ENCODE measurements at places on chromosomes 3 and 15.

DNA sequence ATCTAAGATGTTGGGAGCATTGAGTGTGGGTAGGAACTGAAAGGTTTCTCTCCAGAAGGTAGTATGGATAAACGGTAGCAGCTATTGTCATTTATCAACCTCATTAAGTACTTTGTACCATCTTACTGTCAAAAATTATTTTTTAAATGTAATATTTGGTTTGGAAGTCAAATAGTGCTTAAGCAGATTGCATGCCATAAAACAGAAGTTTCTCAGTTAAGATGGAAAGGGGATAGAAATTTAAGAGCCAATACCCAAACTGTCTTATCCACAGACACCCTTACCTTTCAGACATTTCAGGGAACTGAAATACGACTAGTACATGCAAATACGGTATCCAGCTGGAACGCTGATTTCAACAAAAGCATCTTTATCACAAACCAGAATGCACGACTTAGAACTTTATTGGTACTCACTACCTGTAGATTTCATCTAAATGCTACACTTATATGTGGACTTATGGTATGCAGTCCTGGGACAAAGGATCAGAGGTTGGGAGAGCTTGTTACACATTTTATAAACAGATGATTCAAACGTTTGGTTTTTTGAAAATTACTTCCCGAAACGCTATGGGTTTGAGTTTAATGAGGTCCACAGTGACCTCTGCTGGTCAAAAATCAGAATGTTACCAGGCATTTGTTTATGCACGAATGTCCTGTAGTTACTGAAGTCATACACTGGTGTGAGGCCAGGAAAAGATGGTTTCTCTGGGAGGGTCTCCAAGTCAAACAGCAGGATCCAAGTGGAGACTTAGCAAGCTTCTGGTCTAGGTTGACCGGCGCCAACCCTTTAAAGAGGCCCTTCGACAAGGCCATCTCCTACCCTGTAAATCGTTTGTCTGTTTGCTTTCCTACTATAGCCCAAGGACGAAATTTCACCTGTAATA lies 45.7 kb upstream of the DUT start:
- DNase-seq, result peak; percentile 92

DNA sequence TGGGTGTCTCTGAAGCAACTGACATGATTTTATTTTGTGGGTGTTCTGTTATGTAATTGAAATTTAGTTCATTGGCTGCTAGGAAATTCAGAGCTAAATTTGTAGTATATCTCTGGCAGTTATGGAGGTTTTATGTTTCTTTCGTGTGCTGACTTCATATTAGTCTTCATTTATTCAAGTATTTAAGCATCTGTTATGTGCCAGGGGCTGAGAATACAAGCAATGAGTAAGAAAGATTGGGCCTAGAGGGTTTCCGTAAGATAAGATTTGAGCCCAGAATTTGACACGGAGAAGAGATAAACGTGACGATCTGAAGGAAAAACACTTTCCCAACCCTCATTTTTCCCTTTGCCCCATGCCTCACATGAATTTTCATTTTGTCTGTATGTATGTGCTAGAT lies 75.2 kb upstream of the ACKR4 start:
- DNase-seq, result no peak

- no peak for DNase-seq
Observed at GRCh38 chr15:89217686-89218376, 3.5 kb downstream of the RLBP1 start.

DNA sequence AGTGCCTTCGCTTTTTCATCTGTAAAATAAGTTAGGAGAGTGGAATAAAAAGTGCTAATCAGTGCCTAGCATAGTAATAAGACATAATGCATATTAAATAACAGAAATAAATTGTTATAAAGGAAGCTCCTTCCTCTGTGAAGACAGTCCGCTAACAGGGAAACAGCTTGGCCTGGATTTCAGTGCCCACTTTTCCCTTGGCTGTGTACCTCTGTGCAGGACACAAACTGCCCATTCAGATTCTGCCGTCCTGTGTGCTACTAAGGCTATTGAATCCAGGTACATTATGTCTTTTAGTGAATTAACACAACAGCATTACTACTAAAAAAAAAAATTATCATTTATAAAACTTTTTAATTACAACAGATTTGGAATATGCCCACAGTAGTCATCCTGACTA lies 90.7 kb downstream of the TBL1XR1 start:
- no peak for DNase-seq

DNA sequence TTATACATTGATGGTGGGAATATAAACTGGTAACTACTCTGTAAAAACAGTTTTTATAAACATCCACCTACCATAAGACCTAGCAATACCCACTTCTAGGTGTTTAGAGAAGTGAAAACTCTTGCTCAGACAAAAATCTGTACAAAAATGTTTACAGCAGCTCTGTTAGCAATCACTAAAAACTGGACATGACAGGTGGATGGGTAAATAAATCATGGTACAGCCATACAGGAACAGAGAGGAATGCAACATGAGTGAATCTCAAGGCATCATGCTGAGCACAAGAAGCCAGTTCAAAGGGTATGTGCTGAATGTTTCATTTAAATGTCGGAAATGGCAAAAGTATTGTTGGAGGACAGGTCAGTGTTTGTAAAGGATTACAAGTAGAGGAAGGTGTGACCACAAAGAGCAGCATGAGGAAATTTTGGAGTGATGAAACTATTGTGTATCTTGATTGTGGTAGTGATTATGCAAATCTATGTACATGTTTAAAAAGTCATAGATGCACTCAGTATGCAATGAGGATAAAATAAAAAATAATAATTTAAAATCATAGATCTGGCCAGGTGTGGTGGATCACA lies 2.8 kb upstream of the RNU5A-1 start:
- DNase-seq, result no peak

DNA sequence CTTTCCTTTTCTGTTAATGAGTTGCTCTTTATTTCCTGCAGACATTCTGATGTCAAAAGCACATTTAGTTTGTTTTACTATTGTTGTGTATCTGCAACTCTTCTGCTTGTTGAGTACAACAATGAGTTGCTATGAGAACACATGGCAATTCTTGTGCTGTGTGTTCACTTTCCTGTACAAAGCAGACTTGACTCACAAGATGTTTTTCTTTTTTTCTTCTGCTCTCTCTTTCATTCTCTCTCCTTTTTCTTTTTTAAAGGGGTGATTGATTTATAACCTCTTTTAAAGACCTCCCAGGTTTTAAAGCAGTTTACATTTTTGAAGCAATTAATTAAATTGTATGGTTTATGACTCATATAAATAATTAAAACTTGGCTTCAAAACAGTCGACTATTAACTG lies 31.6 kb upstream of the ABHD10 start:
- DNase-seq, result peak; percentile 75

- DNase-seq, result peak; percentile 40
Observed at GRCh38 chr15:95558916-95559315, 771.6 kb upstream of the NR2F2 start.

DNA sequence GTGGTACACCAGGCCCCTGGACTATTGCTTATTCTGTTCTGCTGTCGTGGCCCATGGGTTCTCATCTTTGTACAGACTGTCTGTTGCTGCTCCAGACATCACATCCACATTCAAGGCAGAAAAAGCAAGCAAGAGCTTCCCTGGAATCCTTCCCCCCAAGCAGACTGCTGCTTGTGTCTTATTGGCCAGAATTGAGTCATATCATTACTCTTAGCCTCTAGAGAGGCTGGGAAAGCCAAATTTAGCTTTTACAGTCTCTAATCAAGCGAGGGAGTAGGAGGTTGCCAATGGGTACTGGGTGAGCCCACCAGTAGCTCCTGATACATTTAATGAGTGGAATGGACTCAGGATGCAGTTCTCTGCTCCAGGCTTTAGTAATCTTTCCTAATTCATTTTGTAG lies 39.4 kb downstream of the RAB6B start:
- peak; percentile 27 for DNase-seq

DNA sequence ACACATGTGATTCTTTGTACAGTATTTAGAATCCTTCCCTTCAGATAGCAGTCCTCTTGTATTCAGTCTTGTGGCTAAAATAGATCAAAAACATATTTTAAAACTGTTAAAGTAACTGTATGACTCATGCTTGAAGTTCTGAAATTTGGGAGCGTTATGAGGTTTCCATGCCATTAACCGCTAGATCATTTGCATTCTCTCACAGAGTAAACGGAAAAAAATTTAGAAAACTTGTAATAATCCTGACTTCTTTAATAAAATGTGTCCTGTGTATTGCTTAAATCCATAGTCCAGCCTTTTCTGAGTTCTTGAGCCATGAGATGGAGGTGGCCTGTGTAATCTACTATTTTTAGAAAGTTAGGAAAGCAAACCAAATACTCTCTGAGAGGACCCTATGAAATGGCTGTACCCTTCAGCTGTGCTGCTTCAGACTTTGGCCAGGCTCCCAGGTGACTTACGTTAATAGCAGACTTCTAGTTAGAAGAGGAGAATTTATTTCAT lies 33.8 kb downstream of the MBNL1 start:
- peak; percentile 90 for DNase-seq

DNA sequence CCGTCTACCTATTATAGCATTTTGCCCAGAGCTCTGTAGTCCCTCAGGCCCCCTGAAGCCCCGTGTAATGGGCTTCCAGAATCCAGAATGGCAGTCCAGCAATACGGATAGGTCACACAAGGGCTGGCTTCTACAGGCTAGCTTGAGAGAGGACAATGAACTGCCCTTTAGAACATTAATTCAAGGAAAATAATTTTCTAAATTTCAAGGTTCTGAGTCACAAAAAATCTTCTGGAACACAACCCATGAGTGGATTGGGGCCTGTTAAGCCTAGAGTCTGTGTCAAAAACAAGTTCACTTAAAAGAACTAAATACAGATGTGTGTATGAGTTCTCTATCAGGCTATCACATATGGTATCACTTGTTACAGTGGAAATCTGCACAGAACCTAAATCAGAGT lies 28.8 kb downstream of the DCP1A start:
- peak; percentile 69 for DNase-seq

- peak; percentile 47 for DNase-seq
Observed at GRCh38 chr3:124118397-124118796, 126.5 kb upstream of the ROPN1 start.

GRCh38 chr3:8657804-8658305 lies 13.3 kb upstream of the SSUH2 start:
- DNase-seq, result no peak

DNA sequence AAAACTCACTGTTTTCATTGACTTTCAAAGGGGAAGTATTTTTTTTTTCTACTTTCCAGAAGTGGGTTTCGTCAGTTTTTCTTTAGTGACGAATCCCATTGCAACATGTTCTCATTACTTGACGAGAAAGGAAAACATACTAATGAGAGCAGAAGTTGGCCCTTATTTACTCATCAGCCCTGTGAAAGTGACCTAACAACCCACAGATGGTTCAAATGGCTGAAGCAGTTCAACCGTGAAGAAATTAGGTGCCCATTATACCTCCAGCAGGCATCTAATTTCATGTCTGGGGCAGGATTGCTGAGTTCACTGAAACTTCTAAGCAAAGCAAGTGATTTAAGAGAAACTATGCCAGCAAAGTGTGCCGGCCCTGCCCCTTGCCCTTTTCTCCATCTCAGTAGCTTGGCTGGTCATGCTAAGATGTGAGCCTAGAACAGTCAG lies 9.0 kb downstream of the AQP9 start:
- DNase-seq, result no peak

- no peak for DNase-seq
Observed at GRCh38 chr15:63611177-63611576, 14.0 kb downstream of the FBXL22 start.

DNA sequence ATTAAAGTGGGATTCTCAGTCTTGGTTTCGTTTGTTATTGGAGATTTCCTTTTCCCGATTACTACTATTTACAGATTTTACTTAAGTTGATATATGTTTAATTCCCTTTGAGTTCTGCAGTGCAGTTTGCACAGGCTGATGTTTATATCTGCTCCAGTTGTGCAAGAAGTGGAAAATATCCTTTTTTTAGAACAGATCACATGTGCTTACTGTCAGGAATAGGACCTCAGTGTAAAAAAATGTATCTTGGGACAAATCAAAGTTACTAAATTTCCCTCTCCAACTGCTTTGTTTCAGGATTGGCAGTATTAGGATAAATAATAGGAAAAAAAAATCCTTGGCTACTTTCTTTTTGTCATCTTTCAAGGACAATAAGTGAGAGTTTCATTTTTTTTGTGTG lies 6.9 kb downstream of the MITF start:
- DNase-seq, result peak; percentile 71

GRCh38 chr3:171374661-171375285 lies 85.4 kb downstream of the TNIK start:
- DNase-seq, result peak; percentile 85

- peak; percentile 57 for DNase-seq
Observed at GRCh38 chr15:67542420-67543347, at the start of gene MAP2K5. Gene MAP2K5 (plus strand): TSS chr15:67542703. CDS start chr15:67543336, 633 bp downstream.

DNA sequence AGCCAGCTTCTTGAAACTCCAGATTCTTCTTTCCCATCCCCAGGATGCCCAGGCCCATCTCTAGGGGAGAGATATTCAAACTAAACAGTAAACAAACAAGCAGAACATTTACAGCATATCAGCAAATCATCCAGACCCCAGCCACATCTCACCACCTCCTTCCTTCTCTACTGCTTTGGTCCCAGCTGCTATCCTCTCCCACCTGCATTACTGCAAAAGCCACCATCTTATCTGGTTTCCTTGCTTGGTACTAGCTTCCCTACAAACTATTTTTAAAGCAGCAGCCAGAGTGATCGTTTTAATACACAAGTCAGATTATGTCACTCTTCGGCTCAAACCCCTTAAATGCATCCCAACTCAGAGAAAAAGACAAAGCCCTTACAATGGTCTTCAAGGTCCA lies 4.8 kb downstream of the LYSMD2 start:
- DNase-seq, result no peak

- peak; percentile 66 for DNase-seq
Observed at GRCh38 chr3:65576966-65577365, 461.8 kb downstream of the MAGI1 start.

DNA sequence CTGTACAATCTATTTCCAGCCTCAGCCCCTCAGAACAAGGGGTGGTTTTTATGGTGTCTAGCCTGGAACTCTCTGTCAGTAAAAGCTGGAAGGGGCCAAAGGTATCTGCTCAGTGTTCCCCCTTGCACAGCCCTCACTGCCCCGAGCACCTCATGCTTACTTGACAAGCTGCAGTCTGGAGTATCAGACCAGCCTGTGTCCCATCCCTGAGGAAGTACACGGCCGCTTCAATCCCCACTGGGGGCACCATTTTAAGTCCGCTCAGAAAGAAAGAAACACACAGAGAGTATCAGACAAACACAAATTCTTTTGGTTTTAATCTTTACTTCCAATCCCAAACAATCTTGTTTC lies 32.4 kb downstream of the UMPS start:
- no peak for DNase-seq

DNA sequence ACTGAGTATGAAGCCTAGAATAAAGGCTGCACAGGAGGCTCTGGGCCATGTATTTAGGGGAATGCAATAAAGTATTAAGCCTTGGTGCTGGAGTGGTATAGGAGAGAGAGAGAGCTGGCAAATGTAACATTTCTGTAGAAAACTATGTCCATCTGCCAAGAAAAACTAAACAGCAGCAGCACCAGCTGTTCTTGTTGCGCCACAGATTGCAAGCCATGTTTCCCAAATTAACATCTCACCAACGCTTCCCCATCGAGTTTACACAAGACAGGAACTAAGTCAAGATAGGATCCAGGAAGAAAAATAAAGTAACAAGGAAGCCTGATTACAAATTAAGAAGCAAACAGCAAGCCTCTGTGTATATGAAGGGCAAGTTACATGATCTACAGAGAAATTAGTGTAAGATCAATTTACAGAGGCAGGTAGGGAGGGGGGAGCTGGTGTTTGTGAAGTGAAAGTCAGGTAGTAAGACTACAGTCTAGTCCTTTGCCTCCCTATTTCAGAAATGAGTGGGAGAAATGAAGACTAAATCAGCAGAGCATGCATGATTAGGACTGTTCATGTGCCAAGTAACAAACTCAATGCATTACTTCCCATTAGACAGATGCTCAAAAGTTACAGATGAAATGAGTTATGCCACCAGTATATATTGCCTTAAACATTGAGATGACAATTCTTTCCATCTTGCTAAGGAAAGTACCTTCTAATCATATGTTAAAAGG lies 900.5 kb downstream of the EPHA3 start:
- DNase-seq, result peak; percentile 5
